LHCN-M2 (cell line): ENCODE measurements at places on chromosomes 7 and 10. TPM values are rescaled to one million over a fixed set of nuclear protein-coding genes. Genes with fewer than 3 reads are reported as not detected.
A peak's percentile ranks its signal among the peaks of the same experiment; 100 is the strongest.

DNA sequence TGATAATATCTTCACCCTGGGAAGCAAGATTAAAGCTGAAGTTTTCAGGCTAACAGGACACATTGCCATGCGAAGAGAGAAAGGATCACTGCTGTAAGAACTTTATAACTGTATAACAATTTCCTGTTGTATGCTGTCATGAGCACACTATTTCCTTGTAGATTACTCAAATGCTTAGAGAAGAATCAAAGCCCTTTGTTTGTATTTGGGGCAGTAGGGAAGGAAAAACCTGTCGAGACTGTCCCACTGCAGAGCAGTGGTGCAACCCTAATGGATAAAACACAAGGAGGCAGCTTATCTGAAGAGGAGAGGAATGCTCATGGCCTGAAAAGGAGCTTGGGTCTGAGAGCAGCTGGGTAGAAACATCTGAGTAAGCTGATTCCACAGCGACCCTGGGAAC is 327.7 kb upstream of the NPSR1 start:
- no peak for DNase-seq

- DNase-seq, result no peak
These were observed 4.5 kb downstream of the NEUROG3 start for GRCh38 chr10:69568472-69569395.

GRCh38 chr10:89207801-89208551 is 859 bp upstream of the CH25H start:
- DNase-seq, result no peak

DNA sequence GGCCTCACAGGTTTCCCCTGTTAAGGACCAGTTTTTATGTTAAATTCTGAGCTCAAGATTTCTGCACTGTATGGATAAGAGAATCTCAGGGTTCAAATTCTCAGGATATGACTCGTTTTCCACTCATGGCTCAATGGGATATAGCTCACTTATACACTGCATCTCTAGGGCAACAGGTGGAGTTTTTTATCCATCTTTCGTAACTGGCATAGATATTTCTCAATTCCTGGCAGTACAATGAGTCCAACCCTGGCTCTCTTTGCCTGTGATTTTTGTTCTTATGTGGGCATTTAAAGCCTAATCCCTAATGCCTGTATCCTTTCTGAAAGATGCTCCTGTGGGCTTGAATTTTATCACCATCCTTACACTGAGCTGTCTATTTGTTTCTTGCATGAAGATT is 7.6 kb downstream of the CCDC172 start:
- DNase-seq, result peak; percentile 43

DNA sequence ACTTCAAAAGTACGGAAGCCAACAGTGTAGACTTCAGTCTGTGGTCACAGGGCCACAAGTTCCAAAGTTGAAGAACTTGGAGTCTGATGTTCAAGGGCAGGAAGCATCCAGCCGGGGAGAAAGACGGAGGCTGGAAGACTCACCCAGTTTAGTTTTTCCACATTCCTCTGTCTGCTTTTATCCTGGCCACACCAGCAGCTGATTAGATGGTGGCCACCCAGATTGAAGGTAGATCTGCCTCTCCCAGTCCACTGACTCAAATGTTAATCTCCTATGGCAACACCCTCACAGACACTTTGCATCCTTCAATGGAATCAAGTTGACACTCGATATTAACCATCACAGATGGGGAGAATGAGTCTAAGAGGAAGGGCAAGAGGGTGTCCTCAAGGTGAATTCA is 19.3 kb upstream of the FRMD4A start:
- no peak for DNase-seq

DNA sequence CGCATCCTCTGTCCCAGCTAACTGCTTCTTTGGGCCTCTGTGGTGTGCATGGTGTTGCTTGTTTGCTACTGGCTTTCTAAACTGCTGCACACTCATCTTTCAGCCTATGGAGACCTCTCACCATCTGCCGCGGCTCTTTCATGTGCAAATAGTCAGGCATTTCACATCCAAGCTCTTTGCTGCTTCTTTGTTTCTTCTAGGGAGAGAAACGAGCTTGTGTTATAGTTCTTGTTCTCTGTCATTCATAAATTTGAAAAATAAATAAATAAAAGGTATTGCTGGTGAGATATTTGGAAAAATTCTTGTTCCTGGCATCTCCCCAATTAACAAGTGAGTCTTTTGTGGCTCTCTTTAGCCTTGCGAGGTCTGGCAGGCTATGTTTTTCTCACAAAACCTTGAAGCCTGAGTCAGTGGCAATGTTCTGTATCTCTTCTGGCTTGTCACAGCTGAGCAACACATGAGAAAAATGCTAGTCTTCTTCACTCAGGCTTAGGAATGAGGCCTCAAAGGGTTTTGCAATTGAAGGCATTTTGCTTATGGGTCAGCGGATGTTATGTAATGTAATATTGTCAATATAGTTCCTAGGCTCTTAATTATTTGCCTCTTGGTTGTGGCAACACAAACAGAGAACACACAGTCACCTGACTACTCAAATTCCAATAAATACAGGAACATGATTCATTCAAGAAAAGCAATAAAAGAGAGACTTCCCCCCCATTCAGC is 274.0 kb downstream of the FRMD4A start:
- DNase-seq, result peak; percentile 96

- DNase-seq, result peak; percentile 13
These were observed 223.7 kb downstream of the LHFPL3 start for GRCh38 chr7:104552102-104552501.

DNA sequence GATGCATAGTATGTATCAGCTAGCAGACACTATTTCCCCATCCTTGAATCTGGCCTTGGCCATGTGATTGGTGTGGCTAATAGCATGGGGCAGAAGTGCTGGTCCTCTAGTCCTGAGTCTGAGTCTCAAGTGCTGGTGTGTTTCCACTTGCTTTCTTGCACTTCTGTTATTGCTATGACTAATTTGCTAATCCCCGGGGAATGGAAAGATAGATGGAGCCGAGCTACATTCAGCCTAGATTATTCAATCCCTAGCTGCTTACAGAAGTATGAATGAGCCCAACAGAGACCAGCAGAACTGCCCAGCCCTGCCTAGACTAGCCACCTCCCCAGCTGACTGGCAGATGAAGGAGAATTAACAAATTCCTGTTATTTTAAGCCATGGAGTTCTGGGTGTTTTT is 53.2 kb upstream of the SYPL1 start:
- peak; percentile 85 for DNase-seq

DNA sequence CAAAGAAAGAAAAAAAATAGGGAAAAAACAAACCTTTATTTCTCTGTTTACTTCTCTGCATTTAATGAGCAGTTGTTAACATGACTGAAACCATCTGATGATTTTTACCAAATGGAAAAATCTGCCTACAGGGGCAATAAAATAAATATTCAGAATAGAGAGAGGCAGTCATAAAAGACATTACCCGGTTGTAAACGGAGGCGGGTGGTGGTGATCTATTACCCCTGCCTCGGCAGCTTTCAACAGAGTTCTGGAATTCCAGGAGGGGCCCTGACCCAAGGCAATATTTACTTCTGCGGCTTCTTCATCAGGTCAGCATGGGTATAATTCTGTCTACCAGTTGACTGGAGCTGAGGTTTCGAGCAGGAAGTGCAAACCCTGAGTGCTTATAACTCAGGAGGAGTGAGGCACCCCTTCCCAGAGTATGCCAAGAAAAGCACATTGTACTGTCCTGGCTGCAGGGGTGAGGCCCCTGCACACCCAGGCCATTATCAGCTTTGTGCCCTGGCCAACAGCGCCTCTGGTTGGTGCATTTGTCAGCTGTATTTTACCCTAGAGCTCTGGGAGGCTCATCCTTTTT is 8.2 kb upstream of the CXCL12 start:
- DNase-seq, result no peak

DNA sequence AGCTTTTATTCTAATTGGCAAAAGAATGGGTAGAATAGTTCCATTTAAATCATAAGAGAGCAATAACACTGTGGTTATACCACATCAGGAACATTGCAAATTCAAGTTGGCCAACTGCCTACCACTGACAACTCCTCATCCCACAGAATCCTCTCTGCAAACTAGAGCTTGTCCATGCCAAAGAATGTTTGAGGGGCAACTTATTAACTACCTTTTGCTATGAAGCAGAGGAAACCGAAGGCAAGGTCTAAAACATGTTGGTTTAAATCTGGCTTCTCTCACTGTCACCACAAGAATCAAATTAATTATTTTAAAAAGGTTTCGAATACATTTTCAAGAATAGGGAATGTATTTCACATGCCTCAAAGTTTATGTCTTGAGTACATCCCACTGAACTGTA is 36.0 kb downstream of the RHOBTB1 start:
- no peak for DNase-seq

GRCh38 chr10:11536228-11536627 is 75.2 kb downstream of the USP6NL start:
- no peak for DNase-seq

DNA sequence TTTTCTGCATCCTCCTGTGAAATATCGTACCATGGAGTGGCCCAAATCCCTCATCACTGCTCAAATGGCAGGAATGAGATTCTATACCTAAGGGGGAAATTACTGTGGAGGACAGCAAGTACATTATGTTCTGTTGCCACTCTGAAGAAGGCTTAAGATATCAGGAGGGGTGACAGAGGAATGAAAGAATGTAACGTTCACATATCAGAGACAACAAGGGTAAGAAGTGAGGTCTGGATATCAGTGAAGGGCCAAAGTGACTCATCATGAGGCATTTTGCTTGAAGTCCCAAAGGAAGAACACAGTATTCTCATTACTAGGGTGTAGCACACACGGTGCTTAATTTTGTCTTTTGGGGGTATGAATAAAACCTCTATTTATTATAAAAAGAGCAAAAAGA is 71.5 kb upstream of the SLC13A1 start:
- DNase-seq, result peak; percentile 99

- DNase-seq, result no peak
These were observed 18.3 kb upstream of the ELMO1 start for GRCh38 chr7:37467002-37467401.

- DNase-seq, result no peak
These were observed 254.8 kb upstream of the C7orf33 start for GRCh38 chr7:148335790-148336189.

GRCh38 chr10:33330543-33331378 is 3.7 kb downstream of the NRP1 start:
- DNase-seq, result peak; percentile 84

- DNase-seq, result peak; percentile 82
These were observed 14.9 kb upstream of the PON3 start for GRCh38 chr7:95411036-95411435.

DNA sequence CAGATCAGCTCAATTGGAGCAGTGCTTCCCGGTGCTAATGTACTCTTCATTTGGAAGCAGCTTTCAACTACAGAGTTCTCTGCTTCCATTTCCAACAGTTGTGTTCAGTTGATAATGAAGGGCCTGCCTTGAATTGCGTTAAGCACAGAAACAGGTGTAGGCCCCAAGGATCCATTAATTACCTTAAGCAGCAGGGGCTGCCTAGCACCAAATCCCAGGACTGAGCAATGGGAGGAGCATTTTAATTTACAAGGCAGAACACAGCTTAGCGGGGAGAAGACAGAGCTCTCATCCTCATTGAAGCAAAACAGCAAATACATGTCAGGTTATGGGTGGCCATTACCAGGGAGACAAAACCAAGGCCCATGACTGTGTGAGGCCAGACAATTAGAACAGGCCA is 349.6 kb downstream of the TFEC start:
- DNase-seq, result no peak

GRCh38 chr7:103951311-103951710 is 38.1 kb downstream of the RELN start:
- DNase-seq, result no peak

DNA sequence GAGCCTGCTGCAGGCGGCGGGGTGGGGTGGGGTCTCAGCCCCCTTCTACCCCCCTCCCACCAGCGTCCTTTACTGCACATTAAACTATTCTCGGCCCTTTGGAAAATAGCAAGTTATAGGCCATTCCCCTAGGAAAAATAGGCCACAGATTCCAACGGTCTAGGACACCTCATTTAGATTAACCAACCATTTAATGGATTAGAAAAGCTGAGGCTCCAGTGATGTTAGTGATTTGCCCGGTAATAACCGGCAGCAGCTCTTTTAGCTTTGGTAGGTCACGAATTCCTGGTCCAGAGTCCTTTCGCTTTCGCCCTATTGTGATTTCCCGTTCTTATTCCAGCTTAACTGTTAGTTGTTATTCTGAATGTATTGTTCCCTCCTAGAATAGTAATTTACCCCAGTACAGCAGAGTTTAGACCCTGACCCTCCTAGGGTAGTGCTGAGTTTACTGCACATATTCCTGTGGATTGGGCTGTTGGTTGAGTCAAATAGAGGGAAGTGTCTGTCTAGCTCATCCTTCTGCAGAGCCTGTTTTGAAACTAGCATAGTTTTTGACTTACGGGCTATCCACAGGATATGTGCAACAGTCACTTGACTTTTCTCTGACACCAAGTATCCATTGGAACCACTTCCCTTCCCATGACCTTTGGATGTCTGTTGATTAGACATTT is 754 bp downstream of the GSTO1 start:
- DNase-seq, result peak; percentile 77

DNA sequence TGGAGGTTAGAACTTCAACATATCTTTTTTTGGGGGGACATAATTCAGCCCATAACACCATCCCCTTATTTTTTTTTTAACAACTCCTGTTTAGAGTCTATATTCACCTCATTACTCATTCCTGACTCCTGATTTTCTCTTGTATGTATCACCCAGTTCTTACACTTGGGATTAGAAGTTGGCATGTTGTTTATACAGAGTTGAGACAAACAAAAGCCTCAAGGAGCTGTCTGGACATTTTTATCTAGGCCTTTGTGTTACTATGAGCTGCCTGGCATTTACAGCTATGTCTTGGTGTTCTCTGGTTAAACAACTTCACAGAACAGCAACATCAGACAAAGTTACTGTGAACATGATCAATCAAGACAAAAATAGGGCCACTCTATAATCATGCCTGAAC is 517.5 kb downstream of the KIF20B start:
- no peak for DNase-seq

- DNase-seq, result no peak
These were observed 31.5 kb downstream of the MTURN start for GRCh38 chr7:30166155-30166840.

GRCh38 chr10:8418631-8419030 is 364.1 kb downstream of the GATA3 start:
- no peak for DNase-seq

DNA sequence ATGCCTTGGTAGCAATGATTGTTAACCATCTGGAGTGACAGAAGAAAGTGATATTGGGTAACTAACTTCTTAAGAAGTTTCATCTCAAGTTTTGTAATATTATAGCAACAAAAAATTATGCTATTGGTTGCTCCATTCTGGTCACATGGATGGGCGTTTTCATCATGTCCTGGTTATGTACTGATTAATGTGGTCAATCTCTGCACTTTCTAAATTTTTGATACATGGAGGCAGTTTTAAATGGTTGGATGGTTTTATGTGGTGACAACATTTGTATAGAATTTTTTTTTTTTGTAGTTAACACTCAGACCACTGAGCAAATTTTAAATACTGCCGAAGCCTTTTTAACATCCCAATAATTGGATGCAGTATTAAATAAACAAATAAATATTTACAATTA is 55.2 kb upstream of the CCAR1 start:
- DNase-seq, result peak; percentile 78

OR13A1 gene
- not detected in 2 replicates for total RNA-seq

LRRC18 gene
- not detected in 2 replicates for total RNA-seq

TYW1B gene
- 1.2 and 1.5 TPM in 2 replicates for total RNA-seq

MUC3A gene
- total RNA-seq, result not detected in 2 replicates

CPA4 gene
- total RNA-seq, result 90.5 and 118 TPM in 2 replicates

RAB19 gene
- not detected in 2 replicates for total RNA-seq

KLHL7 gene
- 68.8 and 88.9 TPM in 2 replicates for total RNA-seq

STEAP1 gene
- 33.7 and 41.3 TPM in 2 replicates for total RNA-seq

PRSS2 gene
- total RNA-seq, result not detected in 2 replicates

NPFFR1 gene
- not detected in 2 replicates for total RNA-seq
